ENCODE measurements at places on chromosomes 3 and 15.

- DNase-seq = no peak
These were observed 5.6 kb downstream of the SLC25A38 start for GRCh38 chr3:39388741-39389248.

DNA sequence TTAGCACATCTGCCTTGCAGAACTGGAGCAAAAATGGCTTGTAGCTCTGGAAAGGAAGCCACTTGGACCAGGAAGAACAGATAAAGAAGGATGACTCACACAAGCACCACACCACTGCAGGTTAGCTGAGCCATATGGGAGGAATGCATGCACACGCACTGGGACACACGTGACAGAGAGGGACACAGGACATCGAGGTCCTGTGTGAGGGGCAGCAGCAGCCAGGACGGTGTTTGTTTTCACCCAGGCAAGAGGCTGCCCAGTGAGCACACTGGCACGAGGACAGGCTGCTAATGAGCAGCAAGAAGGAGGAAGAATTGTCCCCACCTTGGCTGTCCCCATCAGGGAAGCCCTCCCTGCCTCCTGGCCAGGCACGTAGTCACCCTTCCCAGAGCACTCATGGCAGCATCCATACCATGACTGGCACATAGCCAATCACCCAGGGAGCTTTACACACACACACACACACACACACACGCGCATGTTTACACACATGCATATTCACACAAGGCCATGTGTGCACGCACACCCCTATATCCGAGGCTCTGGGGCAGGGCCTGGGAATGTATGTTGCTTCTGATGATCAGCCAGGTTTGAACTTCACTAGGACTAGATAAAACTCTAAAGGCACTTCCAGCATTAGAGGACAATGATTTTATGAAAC, 24.0 kb upstream of the SPTBN5 start:
- DNase-seq = no peak

- no peak for DNase-seq
These were observed 38.8 kb downstream of the NGLY1 start for GRCh38 chr3:25744470-25744869.

- no peak for DNase-seq
These were observed 34.1 kb downstream of the TPM1 start for GRCh38 chr15:63076714-63077046.

GRCh38 chr3:155736381-155736780, 8.5 kb downstream of the PLCH1 start:
- DNase-seq = no peak

- DNase-seq = no peak
These were observed 251.9 kb downstream of the IGSF11 start for GRCh38 chr3:118782755-118783202.

GRCh38 chr3:170149016-170149415, 32.5 kb downstream of the PHC3 start:
- DNase-seq = no peak

DNA sequence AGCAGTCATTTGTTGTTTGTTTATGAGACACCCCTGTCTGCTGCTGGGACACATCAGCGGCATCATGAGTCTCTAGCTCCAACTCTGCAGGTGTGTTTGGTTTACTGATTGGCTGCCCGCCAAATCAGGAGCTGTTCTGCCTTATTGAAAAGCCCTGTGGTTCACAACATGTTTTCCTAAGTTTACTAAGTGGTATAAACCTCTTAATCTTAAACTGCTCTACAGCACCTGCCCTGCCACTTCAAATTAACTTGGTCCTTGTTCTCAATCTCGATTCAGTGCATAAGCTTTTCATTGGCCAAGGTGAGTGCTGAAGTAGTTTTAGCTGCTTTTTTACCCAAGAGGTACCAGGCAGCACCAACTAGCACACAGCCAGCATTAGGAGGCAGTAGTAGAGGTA, 77.8 kb upstream of the WDR72 start:
- no peak for DNase-seq

- no peak for DNase-seq
These were observed 440.8 kb downstream of the PYDC2 start for GRCh38 chr3:191901741-191902140.

GRCh38 chr3:107523289-107523538, 452 bp downstream of the BBX start:
- peak; percentile 53 for DNase-seq

- DNase-seq = no peak
These were observed 118.5 kb upstream of the LMOD3 start for GRCh38 chr3:69240651-69241568.

GRCh38 chr15:86394866-86395265, 315.2 kb downstream of the AGBL1 start:
- DNase-seq = no peak

DNA sequence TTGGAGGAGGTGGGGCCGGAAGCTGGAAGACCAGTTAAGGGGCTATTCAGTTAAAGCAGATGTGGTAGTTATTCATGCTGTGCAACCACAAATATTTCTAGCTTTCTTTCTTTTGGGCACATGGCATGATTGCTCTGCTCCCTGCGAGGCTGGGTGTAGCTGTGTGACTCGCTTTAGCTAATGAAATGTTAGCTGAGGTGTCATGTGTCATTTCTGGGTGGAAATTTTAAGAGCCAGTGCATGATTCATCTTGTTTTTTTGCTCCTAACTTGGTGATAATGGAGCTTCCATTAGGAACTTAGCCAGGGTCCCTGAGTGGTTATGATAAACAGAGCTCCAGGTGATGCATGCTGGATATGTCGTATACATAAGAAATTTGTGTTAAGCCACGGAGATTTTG, 300.6 kb downstream of the SATB1 start:
- no peak for DNase-seq

DNA sequence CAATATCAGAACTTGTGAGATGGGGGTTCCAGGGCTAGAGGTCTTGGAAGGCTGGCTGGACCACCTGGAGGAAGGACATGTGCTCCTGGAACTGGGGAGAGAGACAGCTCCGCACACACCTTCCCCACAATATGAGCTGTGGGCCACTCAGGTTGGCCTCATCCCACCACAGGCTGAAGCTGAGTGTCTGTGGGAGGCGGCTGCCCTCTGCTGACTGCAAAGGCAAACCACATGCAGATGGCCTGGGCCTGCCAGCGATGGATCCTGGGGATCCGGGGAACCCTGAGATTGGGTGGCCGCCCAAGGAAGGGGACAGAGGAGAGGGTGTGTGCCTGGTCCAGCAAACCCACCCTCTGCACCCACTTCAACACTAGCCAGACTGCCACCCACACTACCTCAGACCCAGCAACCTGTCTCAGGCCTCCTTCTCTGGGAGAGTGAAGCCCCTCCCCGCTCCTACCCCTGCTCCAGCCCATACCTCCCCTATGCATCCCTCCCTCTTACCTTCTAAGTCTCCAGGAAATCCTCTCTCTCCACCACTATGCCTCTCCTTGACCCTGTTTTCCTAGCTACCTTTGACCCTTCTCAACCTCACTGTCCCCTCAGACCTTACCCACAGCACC, 44.8 kb downstream of the CYP11A1 start:
- DNase-seq = peak; percentile 65

- DNase-seq = no peak
These were observed 119.1 kb downstream of the B3GALNT1 start for GRCh38 chr3:160986069-160986468.

DNA sequence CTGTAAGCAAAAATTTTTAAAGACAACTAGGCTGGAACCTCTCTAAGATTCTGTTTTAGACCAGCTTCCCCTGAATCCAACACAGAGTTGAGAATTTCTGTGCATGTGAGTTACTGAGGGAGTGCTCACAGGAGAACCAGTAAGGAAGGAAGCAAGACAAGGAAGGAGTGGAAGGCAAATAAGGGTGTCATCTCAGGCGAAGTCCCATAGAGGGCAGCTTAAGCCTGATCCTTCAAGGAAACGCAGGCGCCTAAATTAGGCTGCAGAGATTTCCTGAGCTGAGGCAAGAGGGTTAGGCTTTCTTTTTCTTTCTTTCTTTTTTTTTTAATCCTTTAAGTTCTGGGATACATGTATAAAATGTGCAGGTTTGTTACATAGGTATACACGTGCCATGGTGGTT, 36.2 kb upstream of the COL6A6 start:
- no peak for DNase-seq

GRCh38 chr3:42081838-42082473, 9.2 kb upstream of the TRAK1 start:
- no peak for DNase-seq

- no peak for DNase-seq
These were observed 61.2 kb upstream of the MCF2L2 start for GRCh38 chr3:183489455-183490210.

- no peak for DNase-seq
These were observed 646.0 kb downstream of the TUSC7 start for GRCh38 chr3:117355566-117355965.

- DNase-seq = no peak
These were observed 18.2 kb upstream of the KIF23 start for GRCh38 chr15:69395991-69396390.

- DNase-seq = no peak
These were observed 55.7 kb upstream of the TMEM115 start for GRCh38 chr3:50415061-50415460.

DNA sequence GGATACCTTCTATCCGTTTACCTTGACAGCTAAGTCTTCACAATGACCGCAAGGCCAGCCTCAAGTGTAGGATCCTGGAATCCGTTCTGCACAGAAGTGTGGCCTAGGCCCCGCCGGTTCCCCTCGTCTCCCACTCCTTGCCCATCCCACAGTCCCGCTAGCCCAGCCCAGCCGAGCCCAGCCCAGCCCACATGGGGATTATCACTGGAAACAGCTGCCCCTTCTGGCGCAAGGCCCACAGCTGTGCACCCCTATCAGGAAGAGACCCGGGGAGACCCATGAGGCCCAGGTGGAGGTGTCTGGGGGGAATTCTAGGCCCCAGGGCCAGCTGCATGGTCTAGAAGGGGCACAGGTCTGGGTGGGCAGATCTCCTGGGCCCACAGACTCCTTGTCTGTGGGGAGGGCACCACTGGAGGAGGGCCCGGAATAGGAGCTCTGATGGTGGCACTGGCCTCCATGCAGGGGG, 27.9 kb upstream of the KLF13 start:
- no peak for DNase-seq

- no peak for DNase-seq
These were observed 48.8 kb upstream of the SRGAP3 start for GRCh38 chr3:9298236-9298635.

DNA sequence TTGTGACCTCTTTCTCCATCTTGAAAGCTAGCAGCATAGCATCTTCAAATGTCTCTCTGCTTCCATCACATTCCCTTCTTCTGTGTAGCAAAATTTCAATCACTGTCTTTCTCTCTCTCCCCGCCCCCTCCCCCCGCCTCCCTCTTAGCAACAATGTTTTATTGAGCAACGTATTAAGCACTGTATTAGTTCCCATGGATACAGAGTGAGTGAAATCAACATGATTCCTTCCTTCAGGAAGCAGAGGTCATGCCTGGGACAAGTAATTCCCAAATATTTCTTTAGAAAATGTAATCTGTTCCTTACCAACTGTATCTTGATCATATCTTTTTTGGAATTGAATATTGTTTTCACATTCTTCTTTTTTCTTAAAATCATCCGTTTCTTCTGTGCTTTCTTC, 373.7 kb upstream of the NECTIN3 start:
- DNase-seq = no peak

DNA sequence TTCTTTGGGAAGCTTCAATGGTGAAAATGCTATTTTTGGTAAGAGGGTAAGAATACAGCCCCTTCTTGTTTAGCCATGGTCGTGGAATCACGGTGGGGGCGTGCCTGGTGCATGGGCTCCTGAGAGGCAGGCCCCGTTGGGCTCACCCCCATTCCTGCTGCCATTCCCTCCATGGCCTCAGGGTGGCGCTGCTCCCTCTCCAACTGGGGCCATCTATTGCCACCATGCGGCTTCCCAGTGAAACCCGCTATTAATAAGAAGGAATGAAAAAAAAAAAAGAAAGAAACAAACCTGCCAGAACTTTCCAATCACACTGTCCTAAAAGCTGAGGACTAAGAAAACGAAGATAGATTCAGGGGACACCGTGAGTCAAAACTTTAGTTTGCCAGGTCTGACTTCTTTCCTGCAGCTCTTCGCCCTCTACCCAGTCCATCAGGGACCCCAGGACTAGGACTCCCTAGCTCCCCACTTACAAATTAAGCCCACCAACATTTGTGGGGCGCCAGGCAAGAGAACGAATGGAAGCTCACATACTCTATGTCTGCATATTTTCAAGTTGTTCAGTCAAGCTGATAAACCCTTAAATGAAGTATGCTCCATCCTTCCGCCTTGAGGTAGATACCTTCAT, 30.6 kb upstream of the ABHD2 start:
- DNase-seq = peak; percentile 87

GRCh38 chr3:112405845-112406244, 72.9 kb downstream of the CD200 start:
- no peak for DNase-seq

- no peak for DNase-seq
These were observed 140.6 kb upstream of the TMCO5A start for GRCh38 chr15:37793851-37794250.

- DNase-seq = no peak
These were observed 113.4 kb downstream of the FBLN2 start for GRCh38 chr3:13662238-13662847.

GRCh38 chr3:50587373-50587772, 18.1 kb downstream of the HEMK1 start:
- no peak for DNase-seq

GRCh38 chr3:172698631-172699030, 12.2 kb downstream of the NCEH1 start:
- no peak for DNase-seq

GRCh38 chr3:5186089-5186857, 1.2 kb upstream of the EDEM1 start:
- DNase-seq = no peak

GRCh38 chr3:72694398-72694797, 153.8 kb downstream of the SHQ1 start:
- DNase-seq = no peak

DNA sequence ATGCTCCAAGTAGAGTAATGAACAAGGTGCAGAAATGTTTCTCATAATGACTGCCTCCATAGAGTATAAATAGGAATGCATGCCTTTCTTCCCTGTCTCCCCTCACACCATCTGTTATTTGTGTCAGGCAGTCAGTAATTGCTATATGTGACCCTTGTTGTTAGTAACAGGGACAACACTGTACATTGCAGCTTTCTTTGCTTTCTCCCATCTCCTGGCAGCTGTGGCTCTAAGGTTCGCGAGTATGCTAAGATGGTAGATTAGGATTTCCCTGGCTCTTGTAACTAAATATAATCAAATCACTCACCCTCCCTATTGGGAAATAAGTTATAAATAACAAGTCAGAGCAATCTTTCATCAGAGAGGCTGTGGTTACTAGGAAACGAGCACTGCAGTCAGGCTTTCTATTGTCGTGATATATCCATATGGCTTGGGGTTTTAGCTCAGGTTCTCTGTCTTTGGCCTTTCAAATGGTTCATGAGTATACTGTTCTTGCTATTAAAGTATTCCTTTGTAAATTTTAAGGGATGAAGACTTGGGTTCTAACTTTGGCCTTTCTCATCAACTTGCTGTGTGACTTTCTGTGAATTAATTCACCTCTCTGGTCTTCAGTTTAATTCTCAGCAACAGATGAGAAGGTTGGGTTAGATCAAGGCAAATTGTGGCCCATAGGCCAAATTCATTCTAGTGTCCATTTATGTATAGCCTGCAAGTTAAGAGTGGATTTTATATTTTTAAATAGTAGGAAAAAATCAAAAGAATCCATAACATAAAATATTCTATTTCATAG, 8.1 kb upstream of the MINDY4B start:
- DNase-seq = no peak

- no peak for DNase-seq
These were observed 866.3 kb upstream of the GBE1 start for GRCh38 chr3:82627733-82628132.

GRCh38 chr3:66265649-66266048, 44.8 kb downstream of the SLC25A26 start:
- no peak for DNase-seq

GRCh38 chr3:21738283-21738682, 12.7 kb downstream of the ZNF385D start:
- DNase-seq = no peak
